ENCODE measurements at places on chromosomes 4 and X.

DNA sequence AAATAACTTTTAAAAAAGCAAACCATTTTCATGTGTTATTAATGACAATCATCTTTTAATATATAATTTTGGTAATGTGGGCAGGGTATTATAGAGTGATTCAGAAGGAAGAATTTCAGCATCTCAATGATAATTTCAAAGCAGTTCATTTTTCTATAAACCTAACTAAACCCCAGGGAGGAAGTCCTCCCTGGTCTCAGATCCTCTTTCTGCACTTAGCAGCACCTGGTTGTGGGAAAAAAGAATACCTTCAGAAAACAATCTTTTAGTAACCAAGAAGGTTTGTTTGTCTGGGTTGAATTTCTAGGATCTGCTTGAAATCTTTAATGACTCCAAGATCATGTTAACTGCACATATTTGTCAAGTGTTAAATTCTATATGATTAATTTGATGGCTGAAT, 29.9 kb downstream of the DKK2 start:
- no peak for DNase-seq

DNA sequence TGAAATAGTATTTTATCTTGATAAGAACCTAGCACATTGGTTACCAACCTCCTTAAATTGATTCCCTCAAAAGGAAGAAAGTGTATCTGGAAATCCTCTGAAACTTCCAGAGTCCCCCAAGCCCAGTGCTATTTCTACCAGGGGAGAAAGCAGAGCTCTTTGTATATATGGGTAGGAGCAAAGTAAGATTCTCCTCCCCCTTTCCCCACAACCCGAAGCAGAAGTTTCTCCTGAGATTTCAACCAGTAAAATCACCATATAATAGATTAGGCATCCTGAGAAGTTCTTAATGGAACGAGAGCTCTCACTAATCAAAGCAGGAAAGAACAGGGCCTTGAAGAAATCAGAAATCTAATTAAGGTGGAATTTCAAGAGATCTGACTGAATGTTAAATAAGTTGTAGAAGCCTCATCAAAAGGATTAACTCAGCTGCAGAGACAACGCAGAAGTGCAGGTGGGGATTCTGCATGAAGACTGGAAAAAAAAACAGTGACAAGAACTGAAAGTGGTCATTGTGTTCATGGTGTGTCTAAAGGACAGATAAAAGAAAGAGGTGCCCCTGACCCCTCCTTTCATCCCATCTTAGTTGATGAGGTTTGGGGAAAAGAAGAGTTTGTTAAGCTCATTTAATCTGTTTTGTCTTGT, 39.1 kb downstream of the VSIG4 start:
- DNase-seq, result no peak

DNA sequence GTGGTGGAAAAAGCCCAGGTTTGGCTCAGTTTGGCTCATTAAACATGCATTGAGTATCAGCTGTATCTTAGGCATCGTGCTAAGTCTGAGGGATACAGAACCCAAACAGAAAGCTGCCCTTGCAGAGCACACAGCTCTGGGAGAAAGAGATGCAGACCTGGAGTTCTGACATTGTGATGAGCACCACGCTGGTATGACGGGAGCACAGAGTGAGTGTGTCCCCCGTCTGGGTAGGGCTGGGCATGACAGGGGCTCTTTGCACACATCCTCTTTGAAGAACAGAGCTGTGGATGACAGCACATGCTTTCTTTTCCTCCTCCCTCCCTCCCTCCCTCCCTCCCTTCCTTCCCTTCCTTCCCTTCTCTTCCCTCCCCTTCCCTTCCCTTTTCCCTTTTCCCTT, 52.2 kb downstream of the CLCN4 start:
- no peak for DNase-seq

- DNase-seq, result no peak
These were observed 34.6 kb downstream of the CNKSR2 start for GRCh38 chrX:21408788-21409187.

- no peak for DNase-seq
These were observed 43.7 kb downstream of the ADD1 start for GRCh38 chr4:2887343-2887742.

DNA sequence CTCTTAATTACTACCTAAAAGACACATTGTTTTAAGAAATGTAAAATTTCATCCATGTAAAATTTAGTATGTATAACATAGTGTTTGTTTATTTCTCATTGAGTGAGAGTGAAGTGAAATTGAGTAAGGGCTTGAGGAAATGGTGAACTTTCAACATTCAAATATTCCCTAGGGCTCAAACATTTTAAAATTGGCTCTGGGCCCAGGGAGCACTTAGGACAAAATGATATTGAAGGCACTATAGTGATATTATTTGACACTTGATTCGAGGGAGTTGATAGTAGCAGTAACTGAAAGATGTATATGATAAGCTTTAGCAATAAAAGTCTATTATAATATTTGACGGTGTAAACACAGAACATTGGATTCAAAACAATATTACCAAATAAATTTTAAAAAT, 1244.0 kb upstream of the TENM3 start:
- DNase-seq, result no peak

DNA sequence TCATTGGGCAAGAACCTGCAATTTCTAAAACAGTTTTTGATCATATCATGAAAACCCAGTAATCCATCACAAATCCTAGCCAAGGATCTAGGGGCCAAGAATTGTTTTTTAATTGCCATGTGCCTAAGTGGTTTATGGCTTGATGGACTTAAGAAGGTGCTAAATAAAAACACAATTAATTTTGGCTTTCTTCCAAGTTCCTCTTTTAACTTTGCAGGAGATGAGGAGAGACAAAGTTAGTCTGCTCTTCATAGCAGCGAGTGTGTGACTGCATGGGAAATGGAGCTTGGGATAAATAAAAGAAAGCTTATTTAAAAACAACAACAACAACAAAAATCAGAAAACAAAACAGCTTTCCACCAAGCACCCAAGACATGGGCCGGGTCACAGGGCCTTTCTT, 41.4 kb downstream of the ARHGEF9 start:
- no peak for DNase-seq

GRCh38 chr4:22595684-22596083, 79.8 kb upstream of the ADGRA3 start:
- no peak for DNase-seq

- DNase-seq, result no peak
These were observed 58.9 kb downstream of the HOPX start for GRCh38 chr4:56622176-56622575.

DNA sequence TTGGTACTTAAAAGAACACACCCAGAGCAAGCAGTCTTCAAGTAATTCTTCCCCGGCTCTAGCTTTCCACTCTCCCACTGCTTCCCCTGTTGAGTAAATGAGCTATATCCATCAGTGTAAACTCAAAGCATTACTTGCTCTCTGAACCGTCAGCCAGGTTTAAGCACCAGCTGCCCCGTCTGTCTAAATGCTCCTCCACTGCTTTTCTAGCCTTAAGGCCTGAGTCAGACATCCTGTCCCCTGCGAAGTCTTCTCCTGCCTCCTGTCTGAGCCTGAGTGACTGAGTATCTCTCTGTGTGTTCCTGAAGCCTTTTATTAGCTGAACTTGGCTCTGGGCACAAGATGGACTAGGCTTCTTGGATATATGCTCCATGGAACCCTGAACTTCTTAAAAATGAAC, 205.1 kb downstream of the STK32B start:
- no peak for DNase-seq

DNA sequence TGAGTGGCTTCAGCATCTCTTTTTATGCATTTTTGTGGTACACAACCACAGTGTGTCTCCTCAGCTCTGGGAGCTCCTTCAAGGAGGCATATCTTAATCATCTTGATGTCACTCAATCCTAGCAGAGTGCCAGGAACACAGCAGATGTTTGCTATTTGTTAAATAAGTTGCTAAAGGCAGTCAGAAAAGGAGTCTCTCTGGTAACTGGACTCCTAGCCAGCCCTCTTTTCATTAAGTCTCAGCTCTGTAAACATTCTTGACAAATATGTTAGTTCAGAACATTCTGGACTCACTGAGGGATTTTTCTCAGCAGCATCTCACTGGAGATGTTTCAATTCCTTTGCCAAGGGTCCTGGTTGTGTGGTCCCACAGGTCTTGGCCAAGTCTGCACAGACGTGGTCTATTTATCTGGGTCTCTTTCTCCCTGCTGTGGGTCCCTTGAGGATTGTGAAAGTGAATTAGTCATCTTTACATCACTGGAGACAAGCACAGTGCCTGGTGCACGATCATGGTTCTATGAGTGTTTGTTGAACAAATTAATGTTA, 20.3 kb upstream of the FAM9C start:
- DNase-seq, result no peak
